ENCODE measurements at places on chromosomes 5 and 9.

DNA sequence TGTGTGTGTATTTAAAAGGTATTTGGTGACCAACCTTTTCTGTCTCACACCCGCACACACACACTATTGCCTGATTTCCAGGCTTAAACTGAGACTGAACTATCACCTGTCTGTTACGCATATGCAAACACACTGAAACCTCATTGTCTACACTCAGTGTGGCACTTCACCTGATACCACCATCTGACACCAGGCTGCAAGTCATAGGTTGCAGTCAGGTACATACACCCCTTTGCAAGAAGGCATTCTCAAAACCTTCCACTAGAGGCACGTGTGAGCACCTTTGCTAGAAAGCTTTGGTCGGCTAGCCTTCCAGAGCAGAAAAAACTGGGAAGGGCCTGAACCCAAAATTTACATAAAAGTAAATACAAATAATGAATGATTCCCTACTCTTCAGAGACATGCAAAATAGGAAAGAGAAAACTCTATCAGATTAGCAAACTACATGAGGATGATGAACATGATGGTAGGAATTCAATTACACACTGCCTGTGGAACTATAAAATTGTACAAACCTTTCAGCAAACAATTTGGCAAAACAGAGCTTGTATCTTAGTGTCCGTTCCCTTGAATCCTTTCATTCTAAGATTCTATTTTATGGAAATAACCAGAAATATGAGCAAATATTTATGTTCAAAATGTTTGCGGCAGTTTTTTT, 5.9 kb upstream of the FOXD1 start:
- no peak for DNase-seq

DNA sequence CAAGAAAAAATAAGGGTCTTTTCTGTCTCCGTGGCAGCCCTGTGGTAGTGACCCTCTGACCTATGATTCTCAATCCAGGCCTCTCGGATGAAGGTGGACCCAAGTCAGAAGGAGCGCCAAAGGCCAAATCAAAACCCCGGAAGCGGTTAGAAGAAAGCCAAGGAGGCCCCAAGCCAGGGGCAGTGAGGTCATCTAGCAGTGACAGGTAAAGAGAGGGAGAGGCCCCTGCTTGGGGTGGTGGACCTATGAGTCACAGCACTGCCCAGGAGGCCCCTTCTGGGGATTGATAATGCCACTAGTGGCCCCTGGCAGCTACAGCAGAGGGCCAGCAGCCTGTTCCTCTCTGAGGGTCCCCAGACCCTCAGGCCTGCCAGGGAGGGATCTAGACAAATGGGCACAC, 6.4 kb upstream of the SLC2A8 start:
- no peak for DNase-seq

DNA sequence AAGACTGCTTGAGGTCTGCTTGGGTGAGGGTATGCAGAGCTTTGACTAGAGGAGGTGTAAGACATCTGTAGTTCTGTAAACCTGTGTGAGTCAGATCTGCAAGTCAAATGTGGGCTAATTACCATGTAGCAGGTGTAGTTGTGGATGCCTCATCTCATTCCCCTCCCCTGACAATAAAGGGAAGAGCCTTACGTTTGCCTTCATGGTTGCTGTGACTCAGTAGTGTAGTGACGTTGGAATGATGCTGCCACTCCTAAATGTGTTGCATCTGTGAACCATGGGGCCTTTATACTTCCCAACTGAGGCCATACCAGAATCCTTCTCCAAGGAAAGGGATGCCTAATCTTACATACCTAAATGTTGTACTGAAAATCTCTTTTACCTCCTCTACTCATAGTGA, 26.0 kb downstream of the PRDM6 start:
- no peak for DNase-seq

GRCh38 chr5:100647461-100648230, 112.5 kb downstream of the FAM174A start:
- no peak for DNase-seq

- DNase-seq = no peak
Observed at GRCh38 chr5:113776168-113776567, 262.7 kb downstream of the YTHDC2 start.

DNA sequence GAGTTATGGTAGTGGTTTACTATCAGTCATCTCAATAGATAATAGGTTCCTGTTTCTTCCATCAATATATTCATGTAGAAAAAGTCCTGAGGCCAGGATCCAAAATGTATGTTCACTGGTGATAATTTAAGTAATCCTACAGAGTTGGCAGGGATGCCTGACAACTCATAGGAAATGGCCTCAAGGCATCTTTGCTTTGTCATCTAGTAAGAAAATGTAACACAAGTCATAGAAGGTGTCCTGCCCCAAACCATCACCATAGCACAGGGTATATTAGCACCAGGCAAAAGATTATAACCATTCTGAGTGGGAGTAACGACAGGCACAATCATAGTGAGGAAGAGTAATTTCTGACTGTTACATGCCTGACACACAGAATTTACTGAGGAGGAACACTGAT, 257.0 kb downstream of the TMEM167A start:
- no peak for DNase-seq

DNA sequence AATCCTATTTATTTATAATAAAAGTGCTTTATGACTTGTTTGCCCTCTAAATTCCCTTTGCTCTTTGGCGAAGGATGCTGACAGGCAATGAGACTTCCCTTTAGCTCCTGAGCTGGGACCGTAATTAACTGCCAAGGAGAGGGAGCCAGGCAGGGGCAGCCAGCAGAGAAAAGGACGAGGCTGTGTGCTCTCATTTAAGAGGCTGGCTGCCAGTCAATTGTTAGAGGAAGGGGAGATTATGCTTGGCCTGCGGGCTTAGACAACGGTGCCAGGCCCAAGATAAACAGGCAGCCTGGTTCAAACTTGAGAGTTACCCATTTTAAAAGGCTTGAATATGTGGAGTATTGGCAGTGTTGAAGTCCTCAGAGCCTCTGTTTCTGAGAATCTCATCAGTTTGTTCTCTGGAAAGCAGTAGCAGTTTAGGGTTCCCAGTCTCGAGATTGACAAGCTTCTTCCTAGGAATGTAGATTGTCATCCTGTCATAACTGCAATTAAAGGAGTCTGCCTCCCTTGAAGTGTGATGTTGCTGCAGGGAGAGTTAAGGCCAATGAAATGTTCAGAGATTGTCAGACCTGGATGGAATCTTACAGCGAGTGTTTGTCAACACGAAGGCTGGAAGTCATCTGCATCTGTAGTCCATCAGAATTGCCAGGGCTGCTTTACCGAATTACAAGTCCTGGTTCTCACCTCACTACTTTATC, 113.2 kb downstream of the JAKMIP2 start:
- DNase-seq = no peak

DNA sequence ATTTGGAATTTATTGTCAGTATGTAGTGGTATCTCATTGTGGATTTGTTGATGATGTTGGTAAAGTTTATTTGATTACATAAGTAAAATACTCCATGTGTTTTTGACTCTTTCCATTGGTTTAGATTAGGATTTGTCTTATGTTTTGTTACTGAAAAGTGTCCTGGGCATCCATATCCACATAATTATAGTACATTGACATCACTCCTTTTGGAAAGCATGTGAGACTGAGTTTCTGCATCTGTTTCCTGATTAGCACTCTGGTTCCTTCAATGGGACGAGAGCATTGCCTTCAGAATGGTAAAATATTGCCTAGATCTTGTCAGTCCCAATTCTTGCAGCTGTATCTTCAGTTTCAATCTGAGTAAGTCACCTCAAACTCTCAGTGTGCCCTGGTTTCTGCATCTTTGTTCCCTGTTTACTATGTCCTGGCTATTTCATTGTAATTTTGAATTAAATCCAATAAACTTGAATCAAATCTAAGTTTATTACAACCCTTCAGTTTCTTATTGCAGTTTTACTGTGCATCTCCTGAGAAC, 128.1 kb downstream of the FBXO38 start:
- no peak for DNase-seq

GRCh38 chr5:65461490-65461889, 20.2 kb downstream of the ADAMTS6 start:
- no peak for DNase-seq

GRCh38 chr9:126906091-126906490, 8.5 kb upstream of the RALGPS1 start:
- DNase-seq = no peak

- DNase-seq = no peak
Observed at GRCh38 chr5:80048084-80048780, 13.1 kb downstream of the THBS4 start.

DNA sequence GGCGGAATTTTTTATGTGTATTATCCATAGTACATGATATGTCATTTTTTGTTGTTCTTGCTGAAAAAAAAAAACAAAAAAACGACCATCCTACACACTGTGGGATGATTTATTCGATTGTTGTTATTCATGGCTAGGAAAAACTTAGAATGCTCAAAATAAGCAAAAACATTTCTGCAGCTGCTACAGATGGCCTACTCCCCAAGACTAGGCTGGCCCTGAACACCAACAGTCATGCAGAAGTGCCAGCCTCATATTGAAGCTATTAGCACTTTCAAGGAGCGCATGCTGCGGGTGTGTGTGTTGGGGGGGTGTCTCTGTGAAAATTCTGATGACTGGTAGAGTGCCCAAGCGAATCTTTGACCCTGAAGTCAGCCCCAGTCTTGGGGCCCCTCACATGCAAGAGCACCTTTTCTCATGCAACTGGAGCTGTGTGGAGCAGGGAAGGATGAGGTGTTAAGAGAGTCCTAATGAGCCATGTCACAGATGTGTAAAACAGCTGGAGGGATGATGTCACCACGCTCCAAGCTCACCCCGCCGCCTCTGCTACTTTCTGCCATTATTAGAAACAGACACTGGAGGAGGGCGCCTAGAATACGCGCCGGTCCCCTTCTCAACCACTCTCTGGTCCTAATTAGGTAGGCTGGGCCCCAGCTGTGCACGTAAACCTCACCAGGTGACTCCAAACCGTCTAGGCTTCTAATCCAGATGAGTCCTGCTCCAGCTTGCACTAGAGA, 61.0 kb upstream of the SMIM23 start:
- DNase-seq = no peak

GRCh38 chr5:6349387-6349786, 29.0 kb downstream of the MED10 start:
- DNase-seq = no peak

GRCh38 chr5:62596691-62597090, 18.1 kb downstream of the LRRC70 start:
- no peak for DNase-seq

- DNase-seq = no peak
Observed at GRCh38 chr5:163512526-163512925, 7.1 kb downstream of the MAT2B start.

DNA sequence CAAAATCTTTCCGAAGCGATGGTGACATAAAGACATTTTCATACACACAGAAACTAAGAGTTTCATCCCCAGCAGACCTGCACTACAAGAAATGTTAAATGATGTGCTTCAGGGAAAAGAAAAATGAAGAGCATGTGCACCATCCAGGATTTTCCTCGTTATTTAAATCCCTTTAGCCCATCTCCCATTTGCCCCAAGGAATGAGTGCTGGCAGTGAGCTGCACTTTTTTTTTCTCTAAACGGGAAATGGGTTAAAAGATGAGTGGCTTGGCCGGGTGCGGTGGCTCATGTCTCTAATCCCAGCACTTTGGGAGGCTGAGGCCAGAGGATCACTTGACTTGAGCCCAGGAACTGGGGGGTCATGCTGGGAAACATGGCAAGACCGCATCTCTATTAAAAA, 6.8 kb upstream of the LRRC14B start:
- no peak for DNase-seq

- no peak for DNase-seq
Observed at GRCh38 chr9:135641745-135642144, 2.4 kb upstream of the GLT6D1 start.

DNA sequence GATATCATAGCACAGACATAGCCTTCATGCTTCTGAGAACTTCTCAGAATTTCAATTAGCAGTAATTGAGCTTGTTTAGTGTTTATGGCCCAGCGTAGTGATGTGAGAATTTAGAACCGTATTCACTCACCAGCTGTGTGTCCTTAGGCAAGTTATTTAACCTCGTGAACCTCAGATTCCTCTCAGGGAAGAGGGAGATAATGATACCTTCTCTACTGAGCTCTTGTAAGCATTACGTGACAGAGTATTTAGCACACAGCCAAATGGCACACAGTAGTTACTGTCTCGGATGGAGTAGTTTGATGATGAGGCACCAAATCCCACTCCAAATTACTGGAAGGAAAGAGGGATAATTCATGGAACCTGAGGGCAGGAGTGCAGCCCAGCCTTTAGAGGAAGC, 429.3 kb downstream of the CCDC171 start:
- DNase-seq = no peak

GRCh38 chr5:78550891-78551290, 97.7 kb downstream of the LHFPL2 start:
- DNase-seq = no peak

DNA sequence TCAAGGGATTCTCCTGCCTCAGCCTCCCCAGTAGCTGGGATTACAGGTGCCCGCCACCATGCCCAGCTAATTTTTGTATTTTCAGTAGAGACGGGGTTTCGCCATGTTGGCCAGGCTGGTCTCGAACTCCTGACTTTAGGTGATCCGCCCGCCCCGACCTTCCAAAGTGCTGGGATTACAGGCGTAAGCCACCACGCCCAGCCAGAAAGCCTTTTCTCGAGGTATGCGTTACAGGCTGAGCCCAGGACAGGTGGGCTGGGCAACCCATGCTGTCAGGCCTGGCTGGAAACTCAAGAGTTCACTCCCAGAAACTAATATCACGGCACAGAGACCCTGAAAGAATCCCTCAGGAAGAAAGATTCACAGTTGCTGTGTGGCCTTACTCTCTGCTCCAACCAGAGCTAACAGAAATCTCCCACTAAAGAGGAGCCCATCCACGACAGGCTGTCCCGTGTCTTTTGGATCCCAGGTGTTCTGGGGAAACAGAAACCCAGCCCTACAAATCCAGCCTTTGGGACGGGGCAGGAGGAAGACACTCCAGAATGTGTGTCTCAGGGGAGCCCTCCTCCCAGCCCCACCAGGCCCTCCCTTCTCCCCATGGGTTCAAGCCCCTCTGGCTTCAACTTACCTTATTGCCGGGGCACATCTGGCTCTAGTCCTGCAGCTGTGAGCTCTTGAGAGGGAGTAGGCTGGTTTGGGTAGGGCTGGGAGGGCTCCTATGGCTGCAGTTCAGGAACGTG, 400 bp downstream of the TIFAB start:
- no peak for DNase-seq

DNA sequence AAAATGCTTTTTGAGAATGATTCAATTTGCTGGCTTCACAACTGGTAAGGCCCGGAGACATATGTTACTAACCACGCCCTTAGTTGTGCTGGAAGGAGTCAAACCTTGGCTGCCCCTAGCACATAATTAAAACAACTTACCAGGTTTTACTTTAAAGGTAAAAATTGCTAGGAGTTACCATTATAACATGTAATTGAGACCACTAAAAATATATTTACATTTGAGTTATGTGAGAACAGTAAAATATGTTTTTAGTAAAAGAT, 435.6 kb upstream of the CDH9 start:
- DNase-seq = no peak

GRCh38 chr5:160418561-160419457, at the start of gene SLU7:
SLU7 (minus strand) TSS chr5:160419081; CDS start chr5:160415294, 3,787 bp downstream.
- DNase-seq = peak; percentile 80

GRCh38 chr9:136088939-136089696, 6.0 kb downstream of the NACC2 start:
- no peak for DNase-seq

Measured in activated CD8-positive, alpha-beta memory T cell treated with anti-CD3 and anti-CD28 coated beads for 1 hour (primary cell).